Stimulated activated CD8-positive, alpha-beta memory T cell treated with anti-CD3 and anti-CD28 coated beads, Interleukin-7, amount 100 ng/mL, for 4 hours (primary cell): ENCODE measurements at places on chromosomes 13 and 19.

DNA sequence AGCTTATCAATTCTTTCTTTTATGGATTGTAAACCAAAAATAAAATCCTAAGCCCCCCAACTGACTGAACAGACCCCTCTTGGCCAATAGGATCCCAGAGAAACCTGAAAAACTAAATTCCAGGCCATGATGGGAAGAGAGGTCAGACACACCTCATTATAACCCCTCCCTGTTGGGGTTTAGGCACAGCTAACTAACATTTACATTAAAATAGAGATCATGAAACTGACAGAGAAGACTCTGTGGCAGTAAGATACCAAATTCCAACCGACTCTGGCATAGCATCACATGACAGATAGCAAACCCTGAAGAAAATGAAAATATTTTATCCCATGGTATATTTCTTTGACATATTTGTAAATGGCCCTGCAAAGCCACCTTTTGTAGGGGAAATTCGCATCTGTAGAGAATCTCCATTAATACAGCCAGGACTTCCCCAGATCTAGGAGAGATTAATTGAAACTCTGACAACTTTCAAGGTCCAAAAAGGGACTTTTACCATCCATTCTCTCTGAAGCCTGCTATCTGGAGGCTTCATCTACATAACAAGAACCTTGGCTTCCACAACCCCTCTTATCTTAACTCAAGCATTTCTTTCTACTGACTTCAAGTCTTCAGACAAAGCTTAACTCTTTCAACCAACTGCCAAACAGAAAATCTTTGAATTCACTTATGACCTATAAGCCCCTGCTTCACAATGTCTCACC lies 27.1 kb upstream of the GAS6 start:
- no peak for DNase-seq

DNA sequence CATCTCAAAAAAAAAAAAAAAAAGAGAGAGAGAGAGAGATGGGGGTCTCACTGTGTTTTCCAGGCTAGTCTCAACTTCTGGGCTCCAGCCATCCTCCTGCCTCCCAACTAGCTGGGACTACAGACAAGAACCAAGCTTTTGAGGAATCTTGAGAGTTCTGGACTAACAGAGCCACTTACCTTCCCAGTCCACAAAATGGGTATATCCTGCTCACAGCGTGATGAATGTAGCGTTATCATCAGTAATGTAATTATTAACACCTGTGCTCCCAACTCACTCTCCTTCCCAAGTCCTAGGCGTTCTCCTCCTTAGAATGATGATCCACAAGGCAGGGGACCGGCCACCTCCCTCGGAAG lies 4.6 kb upstream of the NANOS3 start:
- no peak for DNase-seq

DNA sequence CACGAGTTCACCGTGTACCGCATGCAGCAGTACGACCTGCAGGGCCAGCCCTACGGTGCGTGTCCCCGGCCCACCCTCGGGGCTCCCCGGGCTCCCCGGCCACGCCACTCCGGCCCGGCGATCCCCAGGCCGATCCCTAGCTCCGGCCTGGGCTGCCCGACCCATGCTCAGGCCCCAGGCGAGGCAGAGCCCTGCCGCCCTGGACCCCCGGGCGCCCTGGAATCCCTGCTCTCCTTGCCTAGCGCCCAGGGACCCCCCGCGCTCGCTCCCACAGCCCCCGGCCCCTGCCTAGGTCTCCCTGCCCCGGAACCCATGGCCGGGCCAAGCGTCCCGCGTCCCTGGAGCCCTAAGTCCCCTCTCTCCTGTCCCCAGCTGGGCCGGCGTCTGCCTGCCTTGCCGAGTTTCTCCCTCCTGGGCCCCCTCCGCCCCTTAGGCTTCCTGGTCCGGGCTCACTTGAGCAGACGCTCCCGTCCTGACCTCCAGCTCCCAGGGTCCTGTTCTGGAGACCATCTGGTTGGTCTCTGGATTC lies 494 bp downstream of the NCLN start:
- no peak for DNase-seq

DNA sequence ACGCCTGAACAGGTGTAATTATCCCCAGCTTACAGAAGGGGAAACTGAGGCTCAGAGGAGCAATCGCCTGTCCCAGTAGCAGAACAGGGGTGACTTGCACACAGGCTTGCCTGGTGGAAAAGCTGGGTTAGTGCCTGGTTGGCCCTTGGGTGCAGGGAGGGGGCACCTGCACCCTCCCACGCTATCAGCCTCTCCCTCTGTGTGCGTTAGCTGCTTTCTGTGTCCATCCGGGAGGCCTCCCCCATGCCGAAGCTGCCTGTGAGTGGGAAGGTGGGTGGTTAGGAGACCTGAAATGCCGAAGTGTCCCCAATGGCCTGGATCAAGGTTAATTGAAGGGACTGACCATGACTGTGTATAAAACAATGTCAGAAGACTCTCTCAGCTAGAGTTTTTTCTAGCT lies 295.0 kb downstream of the ZNF536 start:
- no peak for DNase-seq

GRCh38 chr13:114046431-114046975 lies 72.6 kb upstream of the C13orf46 start:
- DNase-seq = no peak

DNA sequence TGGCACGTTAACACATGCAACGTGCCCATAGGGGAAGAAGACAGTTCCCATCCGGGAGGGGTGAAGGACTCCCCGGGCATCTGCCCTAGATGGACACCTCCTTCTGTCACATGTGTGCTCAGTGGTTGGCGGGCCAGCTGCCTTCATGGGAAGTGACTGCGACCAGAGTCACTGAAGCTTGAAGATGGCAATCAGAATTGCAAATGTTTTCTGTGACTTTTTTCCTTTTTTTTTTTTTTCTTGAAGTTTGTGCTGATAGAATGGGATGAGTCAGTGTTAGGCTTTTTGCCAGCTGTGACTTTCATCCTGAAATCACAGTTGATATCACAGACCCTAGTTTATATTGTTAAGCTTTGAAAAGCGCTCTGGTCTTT lies 109.2 kb upstream of the MCF2L start:
- no peak for DNase-seq

- DNase-seq = no peak
These were observed 688.4 kb upstream of the GPC6 start for GRCh38 chr13:92538164-92538563.

DNA sequence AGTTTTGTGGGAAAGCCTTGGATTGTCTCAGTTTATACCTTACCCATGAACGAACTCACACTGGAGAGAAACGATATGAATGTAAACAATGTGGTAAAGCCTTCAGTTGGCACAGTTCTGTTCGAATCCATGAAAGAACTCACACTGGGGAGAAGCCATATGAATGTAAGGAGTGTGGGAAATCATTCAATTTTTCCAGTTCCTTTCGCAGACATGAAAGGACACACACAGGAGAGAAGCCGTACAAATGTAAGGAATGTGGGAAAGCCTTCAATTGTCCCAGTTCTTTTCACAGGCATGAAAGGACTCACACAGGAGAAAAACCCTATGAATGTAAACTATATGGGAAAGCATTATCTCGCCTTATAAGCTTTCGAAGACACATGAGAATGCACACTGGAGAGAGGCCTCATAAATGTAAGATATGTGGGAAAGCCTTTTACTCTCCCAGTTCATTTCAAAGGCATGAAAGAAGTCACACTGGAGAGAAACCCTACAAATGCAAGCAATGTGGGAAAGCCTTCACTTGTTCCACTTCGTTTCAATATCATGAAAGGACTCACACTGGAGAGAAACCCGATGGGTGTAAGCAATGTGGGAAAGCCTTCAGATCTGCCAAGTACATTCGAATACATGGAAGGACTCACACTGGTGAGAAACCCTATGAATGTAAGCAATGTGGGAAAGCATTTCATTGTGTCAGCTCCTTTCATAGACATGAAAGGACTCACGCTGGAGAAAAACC lies 7.5 kb upstream of the ZNF440 start:
- no peak for DNase-seq

DNA sequence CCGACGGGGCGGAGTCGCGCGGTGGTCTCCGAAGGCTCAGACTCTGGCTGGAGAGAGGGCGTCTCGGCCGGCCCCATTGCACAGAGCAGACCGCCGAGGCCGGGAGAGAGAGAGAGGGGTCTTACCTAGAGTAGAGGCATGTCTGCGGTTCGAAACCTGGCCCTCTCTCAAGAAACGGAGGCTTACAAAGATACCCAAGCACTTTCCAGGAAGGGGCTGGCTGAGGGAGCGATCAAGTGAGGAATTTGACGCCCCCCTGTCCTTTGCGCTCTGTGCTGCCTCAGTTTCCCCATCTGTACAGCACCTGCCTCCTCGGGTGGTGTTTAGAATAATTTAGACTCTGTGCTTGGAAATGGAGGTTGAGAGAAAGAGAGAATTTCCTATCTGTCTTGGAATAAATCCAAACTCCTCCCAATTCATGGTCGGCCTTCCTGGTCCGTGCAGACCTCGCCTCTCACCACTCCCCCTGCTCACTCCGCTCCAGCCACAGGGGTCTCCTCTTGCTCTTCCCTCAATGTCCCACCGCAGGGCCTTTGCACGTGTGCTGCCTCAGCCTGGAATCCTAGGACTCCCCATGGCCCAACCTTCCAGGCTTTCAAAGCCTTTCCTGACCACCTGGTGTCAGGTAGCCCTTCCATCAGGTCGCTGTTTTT lies 658 bp upstream of the ISOC2 start:
- DNase-seq = no peak

- DNase-seq = no peak
These were observed 9.7 kb downstream of the DEDD2 start for GRCh38 chr19:42207767-42208271.

- no peak for DNase-seq
These were observed 20.0 kb upstream of the SPRYD7 start for GRCh38 chr13:49956131-49956530.

GRCh38 chr13:50357586-50358118 lies 342.4 kb downstream of the KCNRG start:
- DNase-seq = no peak

DNA sequence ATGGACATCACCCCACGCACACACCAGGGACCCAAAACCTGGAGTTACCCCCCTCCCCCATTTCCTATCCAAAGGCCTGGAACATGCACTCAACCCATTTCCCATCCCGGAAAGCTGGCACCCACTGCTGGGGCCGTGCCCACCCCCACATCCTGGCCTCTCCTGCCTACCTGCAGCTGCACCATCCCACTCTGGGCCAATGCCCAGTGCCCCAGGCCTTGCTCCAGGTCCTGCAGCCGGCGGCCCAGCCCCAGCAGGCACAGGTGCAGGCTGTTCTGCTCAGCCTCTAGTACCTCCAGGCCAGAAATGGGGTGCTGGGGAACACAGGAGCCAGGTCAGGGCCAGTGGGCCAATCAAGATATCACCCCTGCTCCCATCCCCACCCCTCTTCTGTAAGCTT lies 1.7 kb downstream of the SYNE4 start:
- DNase-seq = no peak

GRCh38 chr19:19276851-19277250 lies 3.8 kb upstream of the TM6SF2 start:
- no peak for DNase-seq
